ENCODE measurements at places on chromosomes 1 and 21. TPM values are rescaled to one million over a fixed set of nuclear protein-coding genes. Genes with fewer than 3 reads are reported as not detected.

DNA sequence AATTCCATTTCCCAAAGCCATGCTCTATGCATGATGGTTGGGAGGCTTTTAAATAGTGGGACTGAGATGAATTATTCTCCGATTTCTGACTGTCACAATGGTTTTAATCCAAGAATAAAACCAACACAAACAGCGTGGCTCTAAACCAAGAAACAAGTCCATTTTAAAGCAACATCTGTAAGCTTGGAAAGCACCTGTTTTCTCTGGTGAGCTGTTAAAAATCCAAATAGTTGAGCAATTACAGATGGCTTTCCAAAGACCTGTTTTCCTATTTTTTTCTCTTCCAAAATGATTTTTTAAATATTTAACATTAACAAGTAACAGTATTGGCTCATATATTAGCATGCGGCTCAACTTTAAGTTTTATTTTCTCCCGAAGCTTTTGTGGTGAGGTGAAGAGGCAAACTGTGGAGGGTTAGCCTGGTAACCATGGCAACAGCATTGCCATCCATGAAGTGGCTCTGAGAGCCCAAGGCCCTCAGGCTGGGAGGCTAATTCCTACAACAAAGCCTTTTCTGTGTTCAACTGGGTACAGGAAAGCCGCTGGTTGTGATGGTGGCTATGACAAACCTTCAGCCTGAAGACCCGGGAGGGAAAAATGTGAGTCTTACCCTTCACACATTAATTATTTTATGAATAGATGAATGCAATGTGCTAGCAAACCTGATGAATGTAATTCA, 56.7 kb upstream of the B3GALT5 start:
- DNase-seq = no peak

GRCh38 chr1:20603504-20604464, 14.9 kb downstream of the CDA start:
- peak; percentile 75 for DNase-seq

- DNase-seq = no peak
Measured at GRCh38 chr1:34398916-34399275, 222.2 kb downstream of the C1orf94 start.

DNA sequence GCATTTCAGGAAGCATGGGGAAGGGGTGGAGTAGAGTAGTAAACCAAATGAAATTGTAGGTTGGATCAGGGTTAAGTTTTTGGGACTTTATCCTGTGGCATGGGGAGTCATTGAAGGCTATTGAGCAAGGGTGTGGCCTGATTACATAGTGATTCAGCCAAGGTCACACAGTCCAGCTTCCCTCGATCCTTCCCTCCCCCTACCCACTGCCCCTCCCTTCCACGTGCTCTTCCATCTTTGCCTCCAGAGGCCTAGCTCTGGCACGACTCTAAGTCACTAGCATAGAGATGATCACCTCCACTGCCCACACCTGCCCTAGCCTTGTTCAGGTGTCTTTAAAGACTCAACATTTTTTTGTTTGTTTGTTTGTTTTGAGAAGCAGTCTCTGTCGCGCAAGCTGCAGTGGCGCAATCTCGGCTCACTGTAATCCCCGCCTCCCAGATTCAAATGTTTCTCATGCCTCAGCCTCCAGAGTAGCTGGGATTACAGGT, 37.2 kb upstream of the SLC9A1 start:
- DNase-seq = no peak

DNA sequence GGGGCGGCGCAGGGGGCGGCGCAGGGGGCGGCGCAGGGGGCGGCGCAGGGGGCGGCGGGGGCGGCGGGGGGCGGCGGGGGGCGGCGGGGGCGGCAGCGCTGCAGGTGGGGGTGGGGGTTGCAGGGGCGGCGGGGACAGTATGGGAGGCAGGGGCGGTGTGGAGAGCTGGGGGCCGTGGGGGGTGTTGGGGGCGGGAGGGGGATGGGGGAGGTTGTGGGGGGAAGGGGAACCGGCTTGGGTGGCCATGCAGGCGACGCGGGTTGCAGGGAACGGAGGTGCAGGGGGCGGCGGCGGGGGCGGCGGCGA, 13.0 kb upstream of the SLC19A1 start:
- DNase-seq = no peak

DNA sequence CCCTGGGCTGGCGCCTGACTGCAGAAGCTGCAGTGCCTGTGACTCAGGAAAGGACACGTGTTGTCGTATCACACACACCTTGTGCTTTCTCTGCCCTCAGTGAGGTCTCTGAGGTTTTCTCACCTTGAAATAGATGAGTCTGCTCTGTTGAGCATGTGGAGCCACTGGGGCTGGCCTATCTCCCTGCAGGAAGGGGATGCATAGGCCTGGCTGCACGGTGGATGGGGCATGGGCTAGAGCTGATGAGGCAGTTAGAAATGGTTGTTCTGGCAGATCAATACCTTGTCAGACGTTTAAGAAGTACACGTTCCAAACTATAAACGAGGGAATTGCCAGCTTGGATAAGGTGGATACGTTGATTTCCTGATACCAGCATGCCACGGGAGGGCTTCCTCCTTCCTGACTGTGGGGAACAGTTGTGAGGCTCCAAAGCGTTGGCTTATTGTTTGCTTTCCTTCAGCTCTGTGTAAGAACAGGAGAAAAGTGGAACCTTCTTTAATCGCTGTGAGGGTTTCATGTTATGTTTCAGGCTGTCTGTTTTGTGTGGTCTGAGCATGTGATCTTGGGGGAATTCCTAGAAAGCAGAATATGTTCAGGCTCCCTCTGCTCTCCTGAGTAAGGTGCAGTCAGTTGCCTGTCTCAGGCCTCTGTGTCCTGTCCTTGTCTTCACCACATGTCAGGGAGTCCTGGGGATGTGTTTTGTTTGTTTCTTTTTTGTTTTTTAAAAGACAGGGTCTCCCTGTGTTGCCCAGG, 44.8 kb downstream of the PCNT start:
- no peak for DNase-seq

- no peak for DNase-seq
Measured at GRCh38 chr1:208551633-208552320, 307.6 kb upstream of the PLXNA2 start.

GRCh38 chr21:32415451-32416398, 3.2 kb downstream of the EVA1C start:
- DNase-seq = no peak

GRCh38 chr1:66282343-66282852, 251.6 kb upstream of the SGIP1 start:
- DNase-seq = no peak

DNA sequence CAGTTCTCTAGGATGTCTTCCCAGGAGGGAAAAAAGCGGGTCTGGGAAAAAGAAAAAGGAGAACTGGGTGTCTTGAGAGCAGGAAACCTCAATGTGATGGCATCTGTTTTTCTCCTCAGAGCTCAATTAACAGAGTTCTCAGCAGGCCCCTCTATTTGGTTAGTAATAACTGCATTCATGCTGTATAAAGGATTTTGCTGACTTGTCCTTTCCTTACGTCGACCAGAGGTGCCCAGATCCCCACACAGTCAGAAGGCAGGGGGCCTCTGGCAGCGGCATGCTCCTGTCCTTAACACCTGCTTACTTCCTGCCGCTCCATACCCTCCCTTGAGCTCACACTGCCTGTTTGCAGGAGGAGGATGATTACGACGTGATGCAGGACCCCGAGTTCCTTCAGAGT, 12.3 kb downstream of the PSMD4 start:
- no peak for DNase-seq

GRCh38 chr1:171081763-171082201, 8.9 kb upstream of the FMO3 start:
- DNase-seq = no peak

- DNase-seq = no peak
Measured at GRCh38 chr1:163436140-163436812, 114.5 kb downstream of the NUF2 start.

- no peak for DNase-seq
Measured at GRCh38 chr1:243528459-243529121, 272.7 kb downstream of the SDCCAG8 start.

- no peak for DNase-seq
Measured at GRCh38 chr1:234734412-234734835, 124.4 kb upstream of the IRF2BP2 start.

- DNase-seq = no peak
Measured at GRCh38 chr21:35111321-35111930, 62.3 kb upstream of the RUNX1 start.

- DNase-seq = no peak
Measured at GRCh38 chr1:33030575-33030974, 6.1 kb downstream of the AK2 start.

Gene SHE
- not detected for total RNA-seq

Gene CFHR4
- not detected for total RNA-seq

Gene FMO1
- not detected for total RNA-seq

Gene LCE3D
- total RNA-seq = not detected

Gene UBL4B
- not detected for total RNA-seq

Gene CCDC30
- total RNA-seq = 0.13 TPM

Gene GNG4
- total RNA-seq = 4.2 TPM

Gene NES
- total RNA-seq = 169 TPM
